ENCODE measurements at places on chromosomes 4 and X.

DNA sequence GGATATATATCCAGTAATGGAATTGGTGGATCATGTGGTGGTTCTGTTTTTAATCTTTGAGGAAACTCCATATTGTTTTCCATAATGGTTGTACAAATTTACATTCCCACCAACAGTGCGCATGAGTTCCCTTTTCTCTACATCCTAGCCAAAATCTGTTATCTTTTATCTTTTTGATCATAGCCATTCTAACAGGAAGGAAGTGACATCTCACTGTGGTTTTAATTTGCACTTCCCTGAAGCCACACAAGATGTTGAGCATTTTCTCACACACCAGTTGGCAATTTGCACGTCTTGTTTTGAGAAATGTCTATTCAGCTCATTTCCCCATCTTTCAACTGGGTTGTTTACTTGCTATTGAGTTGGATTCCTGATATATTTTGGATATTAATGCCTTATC is 194.9 kb downstream of the CBLL2 start:
- DNase-seq: no peak

DNA sequence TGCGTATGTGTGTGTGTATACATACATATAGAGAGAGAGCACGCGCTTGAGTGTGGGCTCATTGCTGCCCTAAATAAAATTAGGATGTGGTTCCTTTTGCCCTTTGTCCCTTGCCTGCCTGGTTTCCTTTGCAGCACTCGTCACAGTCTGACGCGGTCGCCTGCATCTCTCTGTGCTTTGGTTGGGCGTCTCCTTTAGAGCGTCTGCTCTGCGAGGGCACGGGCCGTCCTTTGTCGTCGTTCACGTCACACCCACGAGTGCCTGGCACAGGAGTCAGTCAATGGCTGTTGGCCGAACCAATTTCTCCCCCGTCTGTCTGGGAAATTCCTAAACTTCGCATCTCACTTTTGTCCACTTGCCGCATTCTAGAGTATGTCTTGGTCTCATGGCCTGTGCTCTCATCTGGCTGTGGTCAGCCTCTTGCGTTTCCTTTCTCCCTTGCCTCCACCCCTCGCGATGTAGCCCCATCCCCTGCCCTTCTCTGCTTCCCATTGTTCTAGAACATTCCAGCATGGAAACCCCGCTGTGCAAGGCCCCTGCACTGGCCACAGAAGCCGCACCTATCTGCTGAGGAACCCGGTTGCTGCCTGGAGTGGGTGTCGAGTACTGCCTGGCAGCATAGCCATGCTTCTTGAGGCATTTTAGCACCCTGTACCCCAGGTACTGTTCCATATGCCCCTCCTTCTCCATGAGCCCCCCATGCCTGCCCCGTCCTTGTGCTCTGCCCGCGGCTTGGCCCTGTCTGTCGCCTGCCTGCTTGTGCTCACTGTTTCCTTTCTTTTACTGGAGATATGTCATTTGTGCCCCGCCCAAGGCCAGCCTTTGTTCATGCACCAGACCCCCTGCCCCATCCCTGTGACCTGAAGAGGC is 8.0 kb downstream of the MAEA start:
- no peak for DNase-seq

GRCh38 chrX:25596921-25597320 is 541.2 kb upstream of the MAGEB18 start:
- DNase-seq: no peak

DNA sequence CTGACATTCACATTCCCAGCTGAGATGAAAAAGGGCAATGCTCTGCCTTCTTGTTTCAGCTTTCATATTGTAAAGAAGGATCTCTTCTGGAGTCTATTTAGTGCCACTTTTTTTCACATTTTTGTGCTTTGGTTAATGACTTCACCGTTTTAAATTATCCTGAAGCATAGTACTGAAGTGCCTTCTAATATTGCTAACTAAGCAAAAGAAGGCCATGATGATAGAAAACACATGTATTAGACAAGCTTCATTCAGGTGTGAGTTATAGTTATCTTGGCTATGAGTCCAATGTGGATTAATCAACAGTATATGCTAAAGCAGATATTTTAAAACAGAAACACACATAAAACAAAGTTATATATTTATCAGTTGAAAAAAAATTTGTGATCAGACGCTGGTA is 40.4 kb downstream of the NXT2 start:
- no peak for DNase-seq
